ENCODE measurements at places on chromosomes 13 and 19.

DNA sequence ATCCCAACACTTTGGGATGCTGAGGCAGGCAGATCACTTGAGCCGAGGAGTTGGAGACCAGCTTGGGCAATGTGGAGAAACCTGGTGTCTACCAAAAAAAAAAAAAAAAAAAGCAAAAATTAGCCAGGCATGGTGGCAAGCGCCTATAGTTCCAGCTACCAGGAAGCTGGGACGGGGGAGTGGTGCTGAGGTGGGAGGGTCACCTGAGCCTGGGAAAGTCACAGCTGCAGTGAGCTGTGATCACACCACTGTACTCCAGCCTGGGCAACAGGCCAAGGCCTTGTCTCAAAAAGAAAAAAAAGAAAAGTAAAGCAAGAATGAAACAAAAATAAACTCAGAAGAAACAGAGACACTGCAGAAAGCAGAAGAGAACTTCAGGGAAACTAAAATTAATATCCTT lies 31.6 kb downstream of the MTRF1 start:
- DNase-seq: no peak

- no peak for DNase-seq
Measured at GRCh38 chr19:5271145-5271544, 69.5 kb downstream of the PTPRS start.

GRCh38 chr13:113364901-113365582 lies 1.1 kb upstream of the GRTP1 start:
- DNase-seq: no peak

- DNase-seq: peak; percentile 98
Measured at GRCh38 chr19:49453013-49453756, at the start of gene ALDH16A1. ALDH16A1 (plus strand) TSS chr19:49453225; CDS start chr19:49453332, 107 bp downstream.

GRCh38 chr13:40667622-40667978 lies 1.2 kb upstream of the FOXO1 start:
- DNase-seq: no peak

- no peak for DNase-seq
Measured at GRCh38 chr19:3207461-3208242, 16.8 kb upstream of the CELF5 start.

DNA sequence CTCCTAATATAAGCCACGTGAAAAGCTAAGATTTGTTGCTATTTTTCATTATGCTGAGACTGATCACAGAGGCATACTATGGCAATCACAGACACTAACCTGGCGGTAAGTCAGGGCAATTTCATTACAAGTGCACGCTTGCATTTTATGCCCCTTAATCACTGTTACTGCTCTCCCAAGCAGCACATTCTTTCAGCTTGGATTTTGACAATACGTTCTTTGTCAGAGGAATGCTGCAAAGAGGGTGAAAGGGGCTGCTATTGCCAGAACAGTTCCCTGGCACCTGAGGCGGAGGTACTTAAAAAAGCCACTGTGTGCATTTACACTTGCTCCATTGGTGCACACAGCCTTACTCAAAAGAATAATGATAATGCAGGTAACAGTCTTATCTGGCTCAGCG lies 346.6 kb downstream of the RFC3 start:
- DNase-seq: no peak

DNA sequence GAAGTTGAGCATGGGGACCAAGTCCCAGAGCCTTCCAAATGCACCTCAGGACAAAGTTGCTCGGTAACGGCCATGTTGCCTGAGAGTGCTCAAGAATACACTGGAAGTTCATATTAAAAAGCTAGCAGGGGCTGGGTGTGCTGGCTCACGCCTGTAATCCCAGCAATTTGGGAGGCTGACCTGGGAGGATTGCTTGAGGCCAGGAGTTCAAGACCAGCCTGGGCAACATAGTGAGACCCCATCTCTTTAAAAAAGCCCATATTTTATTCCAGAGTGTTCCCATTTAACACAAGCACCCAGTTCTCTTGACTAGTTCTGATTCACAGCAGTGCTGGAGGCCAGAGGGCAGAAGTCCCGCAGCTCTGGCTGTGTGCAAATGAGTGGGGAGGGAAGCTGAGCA lies 8.1 kb upstream of the GPI start:
- DNase-seq: no peak

DNA sequence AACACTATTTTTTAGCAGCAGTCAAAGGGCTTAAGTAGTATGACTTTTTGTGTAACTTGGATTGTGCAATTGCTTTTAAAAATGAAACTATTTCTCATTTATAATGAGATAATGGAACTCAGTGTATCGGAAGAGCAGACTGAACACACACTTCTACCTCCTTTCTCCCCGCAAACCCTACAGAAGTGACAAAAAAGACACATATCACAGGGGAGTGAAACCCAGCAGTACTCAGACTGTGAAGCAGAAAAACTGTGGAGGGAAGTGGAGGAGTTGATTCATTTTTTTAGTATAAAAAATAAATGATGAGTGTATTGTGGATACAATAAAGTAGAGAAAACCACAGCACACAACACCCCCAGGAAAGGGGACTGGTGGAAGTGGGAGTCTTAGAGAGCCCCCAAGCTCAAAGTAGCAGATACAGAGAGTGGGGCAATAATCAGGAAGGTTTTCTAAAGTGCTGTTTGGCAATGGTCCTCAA lies 9.7 kb downstream of the LPAR6 start:
- no peak for DNase-seq

DNA sequence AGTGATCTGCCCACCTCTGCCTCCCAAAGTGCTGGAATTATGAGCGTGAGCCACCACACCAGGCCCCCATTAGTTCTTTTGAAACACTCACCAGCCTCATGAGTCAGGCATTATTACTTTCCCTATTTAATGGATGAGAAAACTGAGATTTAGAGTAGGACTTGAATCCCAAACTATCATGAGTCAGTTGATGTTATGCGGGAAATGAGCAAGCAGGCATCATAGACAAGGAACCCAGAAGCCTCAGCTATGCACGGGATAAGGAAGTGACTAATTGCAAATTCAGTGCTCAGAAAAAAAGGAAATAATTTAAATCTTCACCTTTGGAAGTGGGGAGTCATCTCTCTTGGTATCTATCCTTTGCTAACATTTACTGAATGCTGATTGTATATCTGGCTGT lies 217.5 kb downstream of the ABCC4 start:
- DNase-seq: no peak

- DNase-seq: peak; percentile 49
Measured at GRCh38 chr13:43515531-43515930, 271.2 kb downstream of the ENOX1 start.

- DNase-seq: no peak
Measured at GRCh38 chr13:29465741-29466293, 129.7 kb downstream of the SLC7A1 start.

DNA sequence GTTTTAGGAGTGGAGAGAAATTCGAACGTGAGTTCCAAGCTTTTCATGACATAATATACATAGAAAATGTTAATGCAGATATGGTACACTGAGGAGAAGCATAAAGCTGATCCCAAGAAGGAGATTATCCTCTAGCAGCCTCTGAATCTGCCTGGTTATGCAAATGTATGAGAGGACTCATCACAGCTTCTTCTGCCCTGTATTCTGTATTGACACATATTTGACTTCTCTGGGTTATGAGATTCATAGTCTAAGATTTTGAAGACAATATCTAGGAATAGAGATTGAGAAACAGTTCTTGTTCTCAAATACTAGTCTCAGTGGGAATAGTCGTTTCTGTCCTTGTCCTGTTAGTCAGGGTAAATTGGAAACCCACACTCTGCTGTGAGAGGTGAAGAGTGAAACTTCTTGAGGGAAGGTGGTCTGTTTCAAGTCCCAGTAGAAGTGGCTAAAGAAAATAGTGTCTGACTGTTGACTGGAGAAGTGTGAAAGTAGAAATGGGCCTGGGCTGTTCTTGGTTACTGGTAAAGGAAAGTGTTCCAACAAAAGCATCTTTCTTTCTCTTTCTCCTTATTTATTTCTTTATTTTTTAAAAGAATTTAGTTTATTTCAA lies 1356.6 kb downstream of the SLITRK5 start:
- no peak for DNase-seq

DNA sequence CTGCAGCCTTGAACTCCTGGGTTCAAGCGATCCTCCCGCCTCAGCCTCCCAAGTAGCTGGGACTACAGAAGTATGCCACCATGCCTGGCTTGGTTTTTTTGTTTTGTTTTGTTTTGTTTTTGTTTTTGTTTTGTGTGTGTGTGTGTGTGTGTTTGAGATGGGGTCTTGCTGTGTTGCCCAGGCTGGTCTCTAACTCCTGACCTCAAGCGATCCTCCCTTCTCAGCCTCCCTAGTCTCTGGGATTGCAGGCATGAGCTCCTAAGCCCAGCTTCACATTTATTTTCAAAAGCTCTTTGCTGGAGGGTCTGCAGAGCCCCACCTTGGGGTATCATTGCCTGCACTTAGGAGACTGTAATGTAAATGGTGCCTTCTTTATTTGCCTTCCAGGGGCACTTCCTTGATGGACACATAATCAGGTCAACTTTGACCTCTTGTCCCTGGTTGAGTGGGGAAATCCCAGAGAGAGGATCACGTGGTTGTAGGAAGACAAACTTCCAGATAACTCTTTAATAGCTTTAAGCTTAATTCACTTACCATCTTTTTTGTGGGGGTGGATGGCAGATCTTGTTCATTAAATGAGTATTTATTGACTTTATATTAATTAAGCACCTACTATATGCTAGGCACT lies 72.9 kb upstream of the NPAS1 start:
- DNase-seq: no peak

- DNase-seq: no peak
Measured at GRCh38 chr19:4536798-4537197, 1.8 kb upstream of the PLIN5 start.

GRCh38 chr13:102680842-102681740 lies 13.8 kb downstream of the METTL21C start:
- no peak for DNase-seq

- DNase-seq: no peak
Measured at GRCh38 chr19:5676105-5676771, 4.1 kb downstream of the MICOS13 start.

DNA sequence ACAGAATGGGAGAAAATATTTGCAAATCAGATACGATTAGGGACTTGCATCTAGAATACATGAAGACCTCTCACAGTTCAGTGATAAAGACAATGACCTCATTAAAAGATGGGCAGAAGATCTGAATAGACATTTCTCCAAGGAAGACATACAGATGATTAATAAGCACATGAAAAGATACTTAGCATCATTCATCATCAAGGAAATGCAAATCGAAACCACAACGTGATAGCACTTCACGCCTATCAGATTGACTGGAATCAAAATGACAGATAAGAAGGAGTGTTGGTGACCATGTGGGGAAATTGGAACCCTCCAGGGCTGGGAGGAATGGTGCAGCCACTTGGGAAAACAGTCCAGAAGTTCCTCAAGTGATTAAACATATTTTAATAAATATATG lies 25.8 kb downstream of the CFAP97D2 start:
- no peak for DNase-seq

DNA sequence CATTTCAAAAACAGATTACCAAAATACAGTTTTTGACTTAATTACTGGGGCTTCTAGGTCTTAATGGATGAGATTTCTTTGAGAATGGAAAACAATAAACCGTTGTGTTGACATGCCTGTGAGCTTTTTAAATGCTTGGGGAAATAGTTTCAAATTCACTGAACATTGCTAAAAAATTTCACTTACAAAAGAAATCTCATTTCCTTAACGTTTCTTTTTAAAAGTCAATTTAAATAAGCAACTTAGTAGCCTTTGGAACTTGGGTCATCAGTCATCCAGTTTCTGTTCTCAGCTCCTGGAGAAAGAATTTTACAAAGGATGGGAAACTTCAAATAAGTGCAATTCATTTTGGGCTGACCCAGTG lies 4.4 kb downstream of the ZC3H4 start:
- no peak for DNase-seq

Measured in pons (tissue), 1 donor.